ENCODE measurements at places on chromosomes 3 and 15.

DNA sequence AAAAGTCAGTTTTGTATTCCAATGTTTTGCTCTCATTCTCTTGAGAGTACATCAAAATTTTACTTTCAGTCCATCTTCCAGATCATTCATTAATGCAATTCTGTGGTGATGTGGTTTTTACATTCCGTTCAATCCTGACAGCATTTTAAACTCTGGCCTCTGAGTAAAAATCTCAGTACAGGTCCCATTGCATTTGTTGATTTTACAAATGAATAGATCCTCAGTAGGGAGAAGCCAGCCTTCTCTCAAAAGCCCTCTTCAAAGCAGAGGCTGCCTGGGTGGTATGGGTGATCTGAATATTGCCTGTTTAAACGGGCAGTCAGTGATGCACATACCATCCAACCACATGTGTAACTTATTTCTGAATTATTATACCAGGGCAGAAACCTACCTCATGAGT lies 72.5 kb upstream of the TSC22D2 start:
- no peak for DNase-seq

DNA sequence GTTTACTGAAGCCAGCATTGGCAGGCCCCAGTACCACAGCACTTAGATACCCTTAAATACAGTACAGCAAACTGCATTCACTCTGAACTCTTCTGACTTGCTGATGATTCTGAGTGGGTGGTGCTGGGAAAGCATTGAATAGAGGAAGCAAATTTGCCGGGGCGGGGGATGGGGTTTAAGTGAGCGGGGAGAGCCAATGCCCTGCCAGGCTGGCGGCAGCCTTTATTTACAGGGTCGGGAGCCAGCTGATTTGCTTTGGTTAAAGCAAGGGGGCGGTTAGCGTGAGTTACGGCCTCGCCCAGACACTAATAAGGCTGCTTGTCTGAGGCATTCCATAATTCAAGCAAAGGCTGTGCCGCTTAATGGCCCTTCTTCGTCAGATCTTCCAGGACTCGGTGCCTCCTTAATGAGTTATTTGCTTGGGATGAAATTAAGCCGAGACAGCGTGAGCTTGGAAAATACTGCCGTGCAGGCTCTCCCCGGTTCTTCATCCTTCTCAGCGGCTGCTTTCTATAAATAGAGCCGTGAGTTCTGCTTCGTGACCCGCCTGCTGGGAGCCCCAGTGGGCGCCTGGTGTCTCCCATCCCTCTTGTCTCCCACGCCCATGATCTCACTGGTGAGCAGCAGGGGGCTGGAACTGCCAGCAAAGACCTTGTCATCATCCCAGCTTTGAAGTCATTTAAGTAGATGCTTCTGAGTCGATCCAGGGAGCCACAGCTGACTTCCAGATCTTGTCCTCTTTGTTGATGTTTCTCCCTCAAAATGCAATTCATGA lies 25.8 kb downstream of the SPSB4 start:
- DNase-seq, result no peak

GRCh38 chr3:128349963-128350599 lies 116.6 kb downstream of the DNAJB8 start:
- DNase-seq, result no peak

DNA sequence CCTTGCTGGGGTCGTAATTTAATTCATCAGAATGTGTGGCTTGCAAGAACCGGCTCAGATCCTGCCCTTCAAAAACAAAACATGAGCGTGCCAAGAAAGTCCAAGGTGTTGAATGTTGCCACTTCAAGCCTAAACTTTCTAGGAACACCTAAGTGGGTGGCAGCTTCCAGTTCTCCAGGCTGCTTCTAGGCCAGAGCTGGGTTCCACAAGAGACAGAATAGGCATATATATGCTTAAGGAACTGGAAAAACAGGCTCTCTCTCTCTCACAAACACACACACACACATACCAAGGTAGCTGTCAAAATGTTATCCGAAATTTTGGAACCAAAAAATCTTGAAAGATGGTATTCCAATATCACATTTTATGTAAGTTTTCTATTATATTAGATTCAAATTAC lies 890 bp upstream of the ADIPOQ start:
- DNase-seq, result no peak

- DNase-seq, result no peak
These were observed 83.9 kb downstream of the PPARG start for GRCh38 chr3:12372741-12373280.

DNA sequence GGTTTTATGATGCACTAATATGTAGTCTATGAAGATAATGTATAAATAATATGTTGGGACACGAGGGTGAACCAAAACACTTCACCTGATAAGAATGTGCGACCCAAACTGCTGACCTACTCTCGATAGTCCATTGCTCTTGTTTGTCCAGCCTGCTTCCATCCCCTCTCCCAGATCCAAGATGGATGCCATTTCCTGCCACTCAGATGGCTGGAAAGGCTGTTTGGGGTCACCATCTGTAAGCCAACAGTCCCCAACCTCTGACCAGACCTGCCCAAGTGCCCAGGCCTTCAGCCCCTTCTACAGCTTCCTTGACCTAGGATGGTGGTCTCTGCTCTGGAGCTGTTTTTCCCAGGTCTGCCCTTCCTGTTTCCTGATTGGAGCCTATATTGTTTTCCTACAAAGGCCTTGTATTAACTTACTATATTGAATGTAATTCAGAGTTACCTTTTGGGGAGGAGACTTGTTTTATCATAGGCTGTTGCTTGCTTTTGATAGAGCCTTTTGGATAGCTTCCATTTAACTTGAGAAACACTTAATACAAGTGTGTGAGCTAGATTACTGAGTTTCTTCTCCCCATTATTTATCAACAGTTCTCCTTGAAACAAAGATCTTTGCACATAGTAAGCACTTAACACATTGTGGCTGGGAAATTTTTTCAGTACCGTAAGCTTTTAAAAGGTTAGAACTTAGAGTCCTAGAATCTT lies 5.0 kb upstream of the PAQR9 start:
- DNase-seq, result no peak

DNA sequence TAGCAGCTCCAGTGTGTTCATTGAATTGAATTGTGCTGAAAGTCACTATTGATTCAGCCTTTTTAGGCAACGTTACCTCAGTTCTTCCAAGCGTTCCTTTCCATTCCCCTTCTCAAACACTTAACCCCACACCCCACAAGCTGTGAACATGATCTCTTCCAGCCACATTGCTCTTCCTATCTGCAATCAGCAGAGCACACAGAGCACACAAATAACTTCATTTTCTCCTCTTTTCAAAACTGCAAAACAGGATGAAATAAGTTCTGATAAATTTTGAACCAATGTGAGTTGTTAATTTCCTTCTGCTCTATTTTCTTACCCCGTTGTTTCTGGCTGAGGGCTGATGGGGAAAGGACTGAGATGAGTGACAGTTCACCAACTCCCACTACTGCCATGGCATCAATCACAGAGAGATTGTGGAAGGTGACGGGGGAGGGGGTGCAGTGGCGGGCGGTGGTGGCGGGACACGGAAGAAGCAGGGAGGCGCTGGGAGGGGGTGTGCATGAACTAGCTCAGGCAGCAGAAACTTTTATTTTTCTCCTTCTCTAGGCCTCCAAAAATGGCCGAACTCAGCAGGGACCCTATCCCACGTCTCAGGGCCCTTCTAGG lies 147.2 kb downstream of the SSR3 start:
- DNase-seq, result no peak

DNA sequence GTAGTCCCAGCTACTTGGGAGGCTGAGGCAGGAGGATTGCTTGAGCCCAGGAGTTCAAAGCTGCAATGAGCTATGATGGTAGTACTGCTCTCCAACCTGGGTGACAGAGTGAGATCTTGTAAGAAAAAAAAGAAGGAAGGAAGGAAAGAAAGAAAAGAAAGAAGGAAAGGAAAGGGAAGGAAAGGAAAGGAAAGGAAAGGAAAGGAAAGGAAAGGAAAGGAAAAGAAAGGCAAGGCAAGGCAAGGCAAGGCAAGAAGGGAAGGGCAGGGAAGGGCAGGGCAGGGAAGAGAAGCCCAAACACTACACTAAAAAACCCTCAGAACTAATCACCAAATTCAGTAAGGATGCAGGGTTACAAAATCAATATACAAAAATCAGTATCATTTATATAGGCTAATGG lies 341.6 kb downstream of the ERC2 start:
- no peak for DNase-seq

- DNase-seq, result no peak
These were observed 26.7 kb upstream of the COL6A6 start for GRCh38 chr3:130490241-130490640.

DNA sequence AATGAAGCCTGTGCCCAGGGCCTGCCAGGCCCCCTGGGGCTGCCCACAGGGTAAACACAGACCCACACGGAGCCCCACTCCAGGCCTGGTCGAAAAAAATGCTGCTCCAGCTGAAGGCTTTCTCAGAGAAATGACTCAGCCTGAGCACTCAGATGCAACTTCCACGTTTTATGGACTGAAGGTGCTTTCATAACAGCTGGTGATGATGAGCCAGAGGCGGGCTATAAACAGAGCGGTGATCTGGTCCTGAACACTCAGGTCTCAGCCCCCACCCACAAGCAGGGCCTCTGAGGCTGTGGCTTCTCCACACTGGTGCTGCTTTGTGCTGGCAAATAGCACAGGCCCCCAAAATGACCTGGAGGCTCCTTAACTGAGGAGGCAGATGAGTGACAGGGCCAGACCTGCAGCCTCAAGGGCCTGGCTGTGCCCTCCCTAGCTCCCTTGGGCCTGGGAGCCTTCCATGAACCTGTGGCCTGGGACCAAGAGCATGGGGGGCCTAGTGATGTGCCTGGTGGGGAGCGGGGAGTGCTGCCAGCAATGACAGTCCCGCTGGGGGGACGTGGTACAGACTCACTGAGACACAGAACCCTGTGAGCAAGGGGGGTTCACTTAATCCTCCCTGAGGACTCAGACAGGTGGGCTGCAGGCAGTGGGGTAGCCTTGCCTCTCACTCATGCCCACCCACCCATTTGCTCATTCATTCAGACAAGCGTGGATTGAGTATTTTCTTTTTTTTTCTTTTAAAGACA lies 23.0 kb upstream of the FURIN start:
- DNase-seq, result no peak

DNA sequence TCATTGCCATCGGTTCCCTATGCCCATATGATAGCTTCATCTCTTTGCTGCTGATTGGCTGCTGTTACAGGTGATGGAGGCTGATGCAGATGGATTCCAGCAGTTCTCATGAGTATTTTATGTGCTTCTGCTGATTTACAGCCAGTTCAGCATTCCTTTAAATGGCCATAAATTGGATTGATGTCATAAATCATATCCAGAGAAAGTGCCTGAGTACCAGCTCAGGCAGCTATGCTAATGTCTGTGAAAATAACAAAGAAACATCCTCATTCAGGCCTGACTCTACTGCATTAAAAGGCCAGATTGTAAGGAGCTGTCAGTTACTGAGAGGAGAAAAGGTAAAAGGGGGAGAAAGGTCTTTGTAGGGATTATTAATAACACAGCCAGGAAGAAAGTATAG lies 756.8 kb downstream of the IGSF11 start:
- DNase-seq, result no peak

GRCh38 chr3:58119186-58119585 lies 91.6 kb downstream of the DNASE1L3 start:
- no peak for DNase-seq

DNA sequence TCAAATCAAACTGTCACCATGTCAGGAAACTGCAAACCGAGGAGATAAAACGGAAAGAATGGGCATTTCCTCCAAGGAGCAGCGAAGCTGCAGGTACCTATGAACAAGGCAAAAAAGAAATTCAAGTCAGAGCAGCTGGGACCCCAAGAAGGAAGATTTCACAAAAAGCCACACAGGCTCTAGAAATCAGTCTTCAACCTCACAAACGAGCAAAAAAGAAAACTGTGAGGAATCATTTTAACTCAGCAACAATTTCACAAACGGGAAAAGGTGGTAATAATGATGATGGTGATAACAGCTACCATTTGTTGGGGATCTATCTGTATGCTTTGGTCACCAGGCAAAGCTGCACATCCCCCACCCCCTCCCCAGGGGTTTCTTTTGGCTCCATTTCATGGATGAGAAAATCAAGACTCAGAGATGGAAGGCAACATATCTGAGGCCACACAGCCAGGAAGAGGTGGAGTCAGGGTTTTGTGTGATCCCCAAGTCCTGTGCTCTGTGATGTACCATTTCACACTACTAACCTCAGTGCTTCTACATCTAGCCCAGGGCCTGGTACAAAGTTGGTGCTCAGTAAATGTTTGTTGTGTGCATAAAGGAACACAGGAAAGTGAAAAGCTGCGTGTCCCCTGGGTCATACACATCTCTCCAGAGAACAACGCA lies 109.9 kb downstream of the IQSEC1 start:
- no peak for DNase-seq
